ENCODE measurements at places on chromosomes 1 and 21.

GRCh38 chr1:219876798-219877209, 51.6 kb downstream of the SLC30A10 start:
- DNase-seq: no peak

GRCh38 chr21:43814215-43815106, 25.1 kb downstream of the RRP1 start:
- DNase-seq: no peak

- peak; percentile 65 for DNase-seq
Measured at GRCh38 chr1:46394108-46394871, at the start of gene FAAH. Gene FAAH, plus strand, starts transcription at chr1:46394317. Its CDS starts 32 bp downstream, at chr1:46394349.

GRCh38 chr1:115529216-115529897, 112.4 kb upstream of the VANGL1 start:
- DNase-seq: no peak

GRCh38 chr1:163174524-163175437, 27.9 kb downstream of the RGS5 start:
- DNase-seq: peak; percentile 69

DNA sequence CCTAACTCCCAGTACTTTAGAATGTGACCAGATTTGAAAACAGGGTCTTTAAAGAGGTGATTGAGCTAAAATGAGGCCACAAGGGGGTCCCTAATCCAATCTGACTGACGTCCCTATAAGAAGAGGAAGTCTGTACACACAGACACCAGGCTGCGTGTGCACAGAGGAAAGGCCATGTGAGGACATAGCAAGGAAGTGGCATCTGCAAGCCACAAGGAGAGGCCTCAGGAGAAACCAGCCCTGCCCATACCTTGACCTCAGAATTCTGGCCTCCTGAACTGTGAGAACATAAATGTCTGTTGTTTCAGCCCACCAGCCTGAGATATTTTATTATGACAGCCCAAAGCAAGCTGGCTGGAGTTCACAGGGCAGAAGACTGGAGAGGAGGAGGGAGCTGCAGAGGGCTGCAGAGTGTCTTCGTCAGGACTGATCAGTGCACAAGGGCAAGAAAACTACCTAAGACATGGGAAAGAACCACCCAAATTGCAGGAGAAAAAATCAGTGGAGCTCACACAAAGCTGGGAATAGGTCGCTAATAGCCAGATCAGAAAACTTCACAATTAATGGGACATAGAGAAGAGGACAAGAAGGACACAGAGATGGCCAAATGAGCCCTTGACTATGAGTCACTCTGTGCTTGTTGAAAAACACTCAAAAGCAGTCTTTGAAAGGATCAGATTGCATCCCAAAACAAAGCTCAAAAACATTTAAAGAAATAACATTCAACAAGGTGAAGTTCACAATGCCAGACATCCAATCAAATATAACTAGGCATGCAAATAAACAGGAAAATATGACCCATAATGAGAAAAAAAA, 14.1 kb upstream of the WNT9A start:
- DNase-seq: no peak

DNA sequence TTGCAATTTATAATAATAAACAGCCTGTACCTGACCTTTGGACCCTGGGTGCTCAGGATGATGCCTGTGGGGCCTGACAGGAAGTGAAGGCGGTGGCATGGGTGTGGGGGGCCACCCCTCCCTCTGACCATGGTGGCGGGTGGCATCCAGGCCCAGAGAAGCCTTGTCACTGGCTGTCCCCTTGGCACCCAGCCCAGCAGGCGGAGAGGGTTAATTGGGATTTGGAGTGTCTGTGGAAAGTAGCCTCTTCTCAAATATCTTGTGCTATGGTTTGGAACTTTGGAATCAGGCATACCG, 20.5 kb downstream of the SOX13 start:
- no peak for DNase-seq

- DNase-seq: peak; percentile 31
Measured at GRCh38 chr21:44800103-44800502, 1.5 kb downstream of the UBE2G2 start.

DNA sequence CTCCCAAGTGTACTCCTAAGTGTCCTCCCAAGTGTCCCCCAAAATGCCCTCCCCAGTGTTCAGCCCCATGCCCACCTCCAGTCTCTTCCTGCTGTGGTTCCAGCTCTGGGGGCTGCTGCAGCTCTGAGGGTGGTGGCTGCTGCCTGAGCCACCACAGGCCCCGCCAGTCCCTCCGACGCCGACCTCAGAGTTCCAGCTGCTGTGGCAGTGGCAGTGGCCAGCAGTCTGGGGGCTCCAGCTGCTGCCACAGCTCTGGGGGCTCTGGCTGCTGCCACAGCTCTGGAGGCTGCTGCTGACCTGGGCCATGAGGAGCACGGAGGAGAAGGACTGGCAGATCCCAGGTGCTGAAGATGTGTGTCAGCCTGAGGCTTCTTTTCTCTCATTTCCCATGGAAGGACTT, 993 bp downstream of the LCE5A start:
- no peak for DNase-seq

- no peak for DNase-seq
Measured at GRCh38 chr1:84141182-84142003, 2.7 kb upstream of the PRKACB start.

GRCh38 chr1:16015960-16016901, 1.6 kb downstream of the HSPB7 start:
- DNase-seq: no peak

DNA sequence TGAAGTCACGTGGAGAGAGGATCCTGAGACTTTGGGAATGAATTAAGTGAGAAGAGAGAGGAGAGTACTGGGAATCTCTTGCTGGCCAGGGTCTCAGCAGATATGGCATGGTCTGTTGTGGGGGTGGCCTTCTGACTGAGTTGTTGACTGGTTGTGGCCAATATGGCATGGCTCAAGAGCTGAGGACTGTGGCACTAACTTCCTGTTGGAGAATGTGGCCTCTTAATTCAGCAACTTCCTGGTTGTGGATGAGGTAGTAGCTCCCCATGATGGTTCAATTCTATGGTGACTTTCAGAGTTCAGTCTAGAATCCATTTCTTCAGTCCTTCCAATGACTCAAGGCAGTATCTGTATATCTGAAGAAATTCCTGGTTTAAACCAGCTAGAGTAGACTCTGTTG, 44.7 kb upstream of the PAXBP1 start:
- no peak for DNase-seq

DNA sequence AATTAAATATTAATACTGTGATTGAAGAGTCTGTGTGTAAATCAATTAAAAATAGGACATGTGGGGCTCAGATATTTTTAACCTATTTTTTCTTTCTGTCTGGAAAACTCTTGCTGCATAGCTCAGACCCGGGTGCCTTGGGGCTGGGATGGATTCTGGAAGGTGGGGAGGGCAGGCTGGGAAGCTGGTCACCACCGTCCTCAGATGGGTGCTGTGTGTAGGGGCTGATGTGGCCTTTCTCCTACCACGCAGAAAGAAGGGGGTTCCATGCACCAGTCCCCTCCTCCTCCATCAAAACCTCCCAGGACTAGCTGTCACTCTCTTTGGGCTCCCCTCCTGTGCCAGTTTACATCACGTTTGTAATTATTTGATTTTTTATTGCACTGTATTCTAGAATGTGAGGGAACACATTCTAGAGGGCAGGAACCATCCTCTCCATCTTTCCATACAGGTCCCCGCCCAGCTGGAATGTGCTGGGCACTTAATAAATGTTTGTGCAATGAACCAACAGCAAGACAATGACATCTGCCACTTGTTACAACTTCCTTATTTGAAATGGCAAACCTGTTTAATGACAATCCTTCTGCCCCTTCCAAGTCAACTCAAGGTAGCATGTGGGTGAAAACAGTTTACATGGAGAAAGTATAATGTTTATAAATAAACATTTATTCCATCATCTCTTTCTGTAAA, 104.3 kb downstream of the EDEM3 start:
- no peak for DNase-seq

GRCh38 chr1:229950908-229951307, 116.1 kb upstream of the GALNT2 start:
- DNase-seq: no peak

DNA sequence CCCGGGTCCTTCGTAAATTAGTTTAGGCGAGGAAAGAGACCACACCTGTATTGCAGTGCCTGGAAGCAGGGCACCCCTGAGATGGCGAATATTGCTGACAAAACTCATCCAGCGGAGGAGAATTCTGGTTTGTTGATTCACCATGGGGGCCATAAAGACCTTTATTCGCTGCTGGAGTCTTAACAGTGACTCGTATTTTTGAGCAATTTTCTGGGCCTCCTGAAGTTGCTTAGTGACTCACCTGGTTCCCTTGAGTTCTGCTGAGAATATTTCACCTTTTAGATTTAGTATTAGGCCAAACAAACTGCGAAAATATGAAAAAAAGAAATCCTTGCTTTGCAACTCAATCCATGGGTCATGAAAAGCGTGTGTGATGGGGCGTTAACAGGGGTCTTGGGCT, 20.6 kb upstream of the H6PD start:
- DNase-seq: no peak

DNA sequence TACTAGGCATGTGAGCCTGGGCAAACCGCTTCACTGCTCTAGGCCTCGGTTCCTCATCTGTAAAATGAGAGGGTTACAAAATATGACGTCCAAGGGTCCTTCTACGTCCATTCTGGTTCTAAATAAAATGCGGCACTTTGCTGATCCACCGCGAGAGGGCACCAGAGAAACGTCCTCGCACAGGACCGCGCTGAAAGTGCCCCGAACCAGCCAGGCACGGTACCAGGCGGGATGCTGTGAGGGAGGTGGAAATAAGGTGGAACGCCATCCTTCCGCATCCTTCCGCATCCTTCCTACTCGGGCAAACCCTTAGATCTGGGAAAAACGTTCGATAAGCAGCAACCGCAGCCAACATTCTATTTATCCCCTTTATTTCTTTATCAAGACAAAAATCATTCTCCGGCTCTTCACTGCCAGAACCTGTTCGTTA, 60.3 kb upstream of the KRTAP19-8 start:
- peak; percentile 81 for DNase-seq

DNA sequence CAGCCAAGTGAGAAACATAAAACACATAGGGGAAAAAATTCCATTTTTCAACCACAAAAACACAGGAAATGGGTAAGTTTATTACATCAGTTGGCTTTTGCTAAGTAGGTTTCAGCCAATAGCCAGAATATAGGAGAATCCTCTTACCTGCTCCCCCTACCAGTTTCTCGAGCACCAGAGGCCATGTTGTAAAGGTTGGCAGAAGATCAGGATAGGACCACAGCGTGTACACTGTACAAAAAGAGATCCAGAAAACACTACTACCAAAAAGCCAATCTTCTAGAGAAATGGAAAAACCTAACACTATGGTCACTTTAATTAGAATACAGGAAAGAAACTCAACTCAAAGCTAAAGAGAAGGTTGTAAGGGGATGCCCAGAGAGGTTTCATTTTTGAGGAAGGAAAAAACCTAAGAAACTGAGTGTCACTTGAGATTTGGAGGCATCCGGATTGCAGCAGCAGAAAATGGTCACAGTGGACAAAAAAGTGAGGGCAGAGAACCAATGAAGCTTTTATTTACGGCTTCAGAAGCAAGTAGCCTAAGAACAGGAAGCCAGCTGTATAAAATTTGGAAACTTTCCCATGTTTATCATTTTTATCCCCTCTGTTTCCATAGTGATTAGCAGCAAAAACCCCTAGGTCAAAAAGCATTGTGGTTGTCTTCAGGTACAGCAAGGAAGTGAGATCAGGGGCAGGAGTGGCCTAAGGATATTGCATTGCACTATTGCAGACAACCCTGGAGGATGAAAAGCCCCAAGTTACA, 2.9 kb downstream of the EIF2D start:
- DNase-seq: peak; percentile 36

DNA sequence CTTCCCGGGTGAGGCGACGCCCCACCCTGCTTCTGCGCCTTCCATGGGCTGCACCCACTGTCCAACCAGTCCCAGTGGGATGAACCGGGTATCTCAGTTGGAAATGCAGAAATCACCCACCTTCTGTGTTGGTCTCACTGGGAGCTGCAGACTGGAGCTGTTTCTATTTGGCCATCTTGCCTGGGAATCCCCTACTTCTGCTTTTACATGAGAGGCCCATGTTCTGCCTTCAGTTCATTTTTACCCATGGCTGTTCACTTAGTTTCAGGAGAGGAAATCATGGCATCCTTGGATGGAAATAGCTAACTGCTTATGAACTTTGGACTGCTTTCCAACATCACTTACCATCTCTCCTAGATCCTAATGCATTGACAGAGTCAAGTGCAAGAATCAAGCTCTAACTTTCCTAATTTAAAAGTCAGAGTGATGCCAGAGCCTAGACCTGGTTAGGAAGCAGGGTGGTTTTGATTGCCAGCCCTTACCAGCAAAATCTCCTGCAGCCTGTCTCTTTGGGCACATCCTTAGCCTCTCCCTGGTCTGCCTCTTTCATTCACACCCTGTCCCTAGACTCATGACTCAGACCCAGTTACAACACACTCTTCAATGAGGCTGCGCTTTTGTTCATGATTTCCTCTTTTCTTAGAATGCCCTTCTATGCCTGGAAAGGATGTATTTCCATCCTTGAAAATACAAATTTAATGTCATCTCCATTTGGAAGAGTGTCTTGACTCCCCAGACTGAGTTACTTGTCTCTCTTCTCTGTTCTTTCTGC, 137.2 kb downstream of the KCTD3 start:
- no peak for DNase-seq

DNA sequence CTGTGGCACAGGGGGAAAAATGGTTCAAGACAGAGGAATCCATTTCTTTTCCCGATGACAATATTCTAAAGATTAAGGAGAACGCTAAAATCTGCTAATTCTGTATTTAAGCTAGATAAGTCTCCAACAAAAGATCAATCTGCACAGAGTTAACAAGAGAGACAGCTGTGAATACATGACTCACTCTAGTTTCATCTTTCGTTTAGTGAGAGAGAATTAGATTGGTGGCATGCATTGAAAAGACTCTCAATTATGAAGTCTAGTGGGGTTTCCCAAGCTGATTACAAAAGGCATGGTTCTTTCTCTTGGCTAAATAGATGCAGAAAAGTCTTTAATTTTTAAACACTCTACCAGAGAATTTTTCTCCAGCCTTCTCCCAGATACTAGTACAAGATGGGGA, 34.4 kb downstream of the CAPN9 start:
- DNase-seq: no peak

GRCh38 chr1:192810253-192810880, 1.5 kb downstream of the RGS2 start:
- DNase-seq: no peak

DNA sequence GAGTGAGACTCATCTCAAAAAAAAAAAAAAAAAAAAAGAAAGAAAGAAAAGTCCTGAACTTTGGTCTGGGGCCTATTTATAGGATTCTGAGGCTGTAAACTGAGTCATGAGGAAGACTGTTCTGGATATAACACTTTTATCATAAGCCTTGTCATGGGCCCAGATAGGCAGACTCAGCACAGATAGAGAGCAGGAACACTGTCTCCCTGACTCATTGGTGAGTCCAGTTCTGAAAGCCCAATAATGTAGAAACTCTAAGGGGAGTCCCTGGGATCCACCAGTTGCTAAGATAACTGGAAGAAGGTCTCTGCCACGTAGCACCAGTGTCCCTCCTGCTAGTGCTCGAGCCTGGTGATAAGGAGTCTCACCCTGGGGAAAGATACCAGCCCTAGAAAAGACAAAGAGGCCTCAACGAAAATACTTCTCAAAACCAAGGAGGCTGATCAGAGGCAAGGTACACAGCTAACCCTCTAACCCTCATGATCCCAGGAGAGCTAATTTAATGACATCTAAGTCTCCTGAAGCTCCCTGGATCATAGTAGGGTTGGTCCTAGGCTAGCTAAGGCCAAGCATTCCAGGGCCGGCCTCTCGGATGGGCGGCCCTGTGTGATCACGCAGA, 43.5 kb downstream of the LPAR3 start:
- no peak for DNase-seq

Measured in stimulated activated CD4-positive, alpha-beta T cell treated with anti-CD3 and anti-CD28 coated beads, Interleukin-15, amount 100 ng/mL, for 24 hours (primary cell).